ENCODE measurements at places on chromosomes 6 and 20. TPM values are rescaled to one million over a fixed set of nuclear protein-coding genes. Genes with fewer than 3 reads are reported as not detected.

The ECT2L gene
- total RNA-seq, result 0.45 TPM

The CASS4 gene
- 1.1 TPM for total RNA-seq

The SLC2A4RG gene
- total RNA-seq, result 6.6 TPM

The LTB gene
- not detected for total RNA-seq

- DNase-seq, result no peak
Measured at GRCh38 chr6:138032571-138032970, 74.6 kb downstream of the PERP start.

GRCh38 chr6:160055378-160055777 lies 66.2 kb upstream of the SLC22A1 start:
- DNase-seq, result no peak

GRCh38 chr6:168634541-168635328 lies 193.8 kb downstream of the SMOC2 start:
- no peak for DNase-seq

DNA sequence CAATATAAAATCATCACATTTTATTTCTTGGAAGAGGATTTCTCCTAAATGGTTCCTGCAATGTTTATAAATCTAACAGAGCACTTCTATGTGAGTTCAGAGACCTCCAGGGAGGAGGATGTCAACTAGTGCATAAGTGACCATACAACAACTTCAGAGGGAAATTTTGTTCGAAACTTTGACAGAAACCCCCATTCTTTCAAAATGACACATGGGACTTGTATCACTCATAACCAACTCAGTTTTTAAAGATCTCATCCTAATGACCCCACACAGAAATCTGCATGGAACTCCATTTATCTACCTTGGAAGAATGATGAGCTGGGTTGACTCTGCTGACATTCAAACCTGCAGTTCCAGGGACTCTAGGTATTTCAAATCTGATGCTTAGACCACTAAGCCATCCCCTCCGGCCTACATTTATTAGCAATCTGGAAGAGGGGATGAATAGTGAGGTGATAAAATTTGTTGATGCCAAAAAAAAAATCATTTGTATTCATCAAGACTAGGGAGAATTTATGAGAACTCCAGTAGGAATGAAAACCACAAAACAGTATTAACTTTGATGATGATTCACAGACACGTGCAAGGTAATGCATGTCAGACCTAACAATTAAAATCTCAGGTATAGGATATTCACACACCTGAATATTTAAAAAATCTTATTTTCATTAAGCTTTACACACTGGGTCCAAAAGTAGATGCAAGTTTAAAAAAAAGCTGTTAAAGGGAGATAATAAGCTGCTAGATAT lies 153.0 kb downstream of the REV3L start:
- no peak for DNase-seq

- no peak for DNase-seq
Measured at GRCh38 chr6:39824030-39824926, 32.1 kb downstream of the DAAM2 start.

- no peak for DNase-seq
Measured at GRCh38 chr6:104462811-104463599, 396.7 kb downstream of the HACE1 start.

- no peak for DNase-seq
Measured at GRCh38 chr20:5463007-5463686, 146.4 kb upstream of the PROKR2 start.

- no peak for DNase-seq
Measured at GRCh38 chr6:5828296-5828695, 178.4 kb downstream of the NRN1 start.

GRCh38 chr6:142294679-142295078 lies 7.1 kb upstream of the ADGRG6 start:
- no peak for DNase-seq
